ENCODE measurements at places on chromosomes 16 and 17. TPM values are rescaled to one million over a fixed set of nuclear protein-coding genes. Genes with fewer than 3 reads are reported as not detected.

GRCh38 chr17:5580367-5580766 is 3.9 kb downstream of the NLRP1 start:
- no peak for DNase-seq
- H3K4me3 ChIP-seq = no peak overlapping the region
- no peaks in the 10 kb centered on the region for H3K36me3 ChIP-seq

The OR4D2 gene
- total RNA-seq = not detected

GRCh38 chr17:81064678-81065475 is 29.9 kb downstream of the BAIAP2 start:
- DNase-seq = peak; percentile 75
- H3K27me3 ChIP-seq = no peaks in the 10 kb centered on the region
- no peak overlapping the region for H3K4me3 ChIP-seq

DNA sequence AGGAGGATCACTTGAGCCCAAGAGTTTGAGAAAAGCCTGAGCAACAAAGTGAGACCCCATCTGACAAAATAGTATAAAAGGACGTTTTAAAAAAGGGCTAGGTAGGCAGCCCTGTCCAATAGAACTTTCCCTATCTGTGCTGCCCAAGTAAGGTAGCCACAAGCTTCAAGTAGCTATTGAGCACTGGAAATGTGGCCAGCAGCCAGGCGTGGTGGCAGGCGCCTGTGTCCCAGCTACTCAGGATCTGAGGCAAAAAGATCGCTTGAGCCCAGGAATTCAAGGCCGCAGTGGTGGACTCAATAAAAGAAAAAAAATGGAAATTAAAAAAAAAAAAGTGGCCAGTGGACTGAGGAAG is 1.5 kb upstream of the NQO1 start:
- no peaks in the 10 kb centered on the region for H3K27me3 ChIP-seq
- peak; percentile 46 for DNase-seq
- no peaks in the 10 kb centered on the region for H3K36me3 ChIP-seq
- no peak overlapping the region for H3K27ac ChIP-seq

DNA sequence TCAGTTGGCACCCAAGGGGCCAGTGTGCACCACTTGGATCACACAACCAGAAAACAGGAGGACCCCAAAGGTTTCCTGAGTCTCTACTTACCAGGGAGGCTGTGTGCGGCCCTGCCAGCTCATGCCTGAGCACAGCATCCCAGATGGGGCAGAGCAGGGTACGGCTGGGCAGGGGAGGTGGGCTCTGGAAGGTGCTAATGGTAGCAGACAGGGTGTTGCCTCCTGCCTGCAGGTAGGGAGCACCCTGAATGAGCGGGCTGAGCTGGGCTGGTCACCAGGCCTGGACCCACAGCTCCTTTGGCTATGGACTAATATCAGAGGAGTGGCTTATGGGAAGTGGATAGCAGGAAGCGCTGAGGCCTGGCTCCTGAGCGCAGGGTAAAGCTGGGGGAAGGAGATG is 14.6 kb downstream of the RECQL5 start:
- H3K27me3 ChIP-seq = no peaks in the 10 kb centered on the region
- H3K36me3 ChIP-seq = no peaks in the 10 kb centered on the region
- H3K27ac ChIP-seq = no peak overlapping the region

DNA sequence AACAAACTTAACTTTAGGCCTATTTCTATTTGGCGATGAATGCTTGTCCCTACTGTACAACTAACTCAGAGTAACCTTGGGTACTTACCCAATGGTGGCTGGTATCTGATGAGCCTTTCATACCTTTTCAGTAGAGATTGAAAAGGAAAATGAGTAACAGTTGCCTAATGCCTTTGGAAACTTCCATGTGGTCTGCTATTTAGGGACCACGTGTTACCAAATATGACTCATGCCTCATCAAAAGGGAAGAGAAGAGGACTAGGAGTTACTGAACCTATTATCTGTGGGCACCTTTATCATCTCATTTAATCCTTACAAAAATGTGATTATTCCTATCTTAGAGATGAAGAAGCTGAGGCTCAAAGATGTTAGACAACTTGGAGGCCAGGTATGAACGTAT is 8.1 kb downstream of the MYOCD start:
- no peak for DNase-seq
- H3K27ac ChIP-seq = no peak overlapping the region
- no peaks in the 10 kb centered on the region for H3K27me3 ChIP-seq
- H3K4me3 ChIP-seq = no peak overlapping the region
- H3K36me3 ChIP-seq = no peaks in the 10 kb centered on the region

The MT3 gene
- total RNA-seq = not detected
